NCI-H2227 treated with DMSO at 0.1 percent for 48 hours (cell line): ENCODE measurements at places on chromosomes 6 and 20.

DNA sequence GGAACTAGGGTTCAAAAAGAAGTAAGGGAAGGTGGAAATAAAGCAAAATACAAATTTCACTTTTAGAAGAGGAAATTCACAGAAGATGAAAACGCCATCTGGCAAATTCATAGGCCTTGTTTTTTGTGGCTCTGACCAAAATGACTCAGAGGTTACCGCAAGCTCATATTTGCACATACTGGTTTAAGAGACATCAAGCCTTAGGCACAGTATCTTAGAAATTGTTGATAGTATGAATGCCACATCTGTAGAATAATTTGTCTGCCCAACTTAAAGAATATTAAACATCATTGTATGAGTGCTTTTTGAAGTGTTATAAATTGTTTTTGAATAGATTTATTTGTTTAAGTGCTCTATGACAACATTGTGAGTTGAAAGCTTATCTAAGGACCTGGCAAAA is 10.6 kb downstream of the TAAR1 start:
- no peak for DNase-seq

DNA sequence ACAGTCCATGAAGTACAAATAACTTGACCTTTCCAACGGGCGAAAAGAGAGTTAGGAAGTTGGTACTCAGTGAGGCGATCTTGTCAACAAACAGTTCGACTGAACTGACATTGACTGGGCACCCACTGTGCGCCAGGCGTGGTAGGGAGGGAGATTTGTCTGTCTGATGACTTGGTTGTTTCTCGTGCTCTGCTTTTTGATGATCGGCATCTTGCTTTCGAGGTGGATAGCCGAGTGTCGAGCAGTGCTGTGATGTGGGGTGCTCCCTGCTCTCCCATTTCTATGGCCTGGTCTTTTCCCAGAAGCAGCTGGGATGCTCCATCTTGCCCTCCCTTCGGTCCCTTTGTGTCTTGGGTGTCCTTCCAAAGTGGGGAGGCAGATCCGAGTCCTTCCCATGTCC is 30.4 kb downstream of the RPP40 start:
- DNase-seq: no peak

GRCh38 chr6:138258991-138259390 is 40.7 kb upstream of the PBOV1 start:
- no peak for DNase-seq

DNA sequence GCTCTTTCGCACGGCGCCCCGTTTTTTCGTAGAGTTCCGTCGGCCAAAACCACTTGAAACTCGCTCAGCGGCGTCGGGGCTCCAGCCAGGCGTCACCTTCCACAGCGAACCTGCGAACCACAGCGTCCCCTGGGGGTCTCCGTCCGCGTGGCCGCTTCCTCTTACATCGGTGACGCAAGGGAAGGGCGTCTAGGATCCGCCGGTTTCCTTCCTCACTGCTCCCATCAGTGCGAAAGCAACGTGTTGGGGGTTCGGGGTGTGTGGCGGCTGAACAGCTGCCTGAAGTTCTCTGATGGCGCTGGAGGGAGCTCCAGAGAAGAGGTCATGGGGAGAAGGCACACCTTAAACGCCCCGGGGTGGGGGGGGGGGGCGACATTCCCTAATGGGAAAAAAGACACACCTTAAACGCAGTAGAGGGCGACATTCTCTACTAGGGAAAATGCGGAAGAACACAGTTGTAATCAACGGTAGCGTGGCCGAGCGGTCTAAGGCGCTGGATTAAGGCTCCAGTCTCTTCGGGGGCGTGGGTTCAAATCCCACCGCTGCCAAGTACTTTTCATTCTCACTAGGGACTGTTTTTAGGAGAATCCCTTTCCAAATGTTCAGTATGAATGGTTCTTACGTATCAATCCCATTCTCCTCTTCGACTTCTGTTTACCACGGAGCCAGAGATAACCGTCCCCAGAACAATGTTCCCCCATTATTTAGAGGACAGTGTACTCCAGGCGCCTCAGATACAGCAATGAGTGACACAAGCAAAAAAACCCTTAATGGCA is 16.4 kb downstream of the ZNF311 start:
- no peak for DNase-seq

GRCh38 chr20:4130404-4131189 is 115.2 kb upstream of the RNF24 start:
- DNase-seq: no peak

DNA sequence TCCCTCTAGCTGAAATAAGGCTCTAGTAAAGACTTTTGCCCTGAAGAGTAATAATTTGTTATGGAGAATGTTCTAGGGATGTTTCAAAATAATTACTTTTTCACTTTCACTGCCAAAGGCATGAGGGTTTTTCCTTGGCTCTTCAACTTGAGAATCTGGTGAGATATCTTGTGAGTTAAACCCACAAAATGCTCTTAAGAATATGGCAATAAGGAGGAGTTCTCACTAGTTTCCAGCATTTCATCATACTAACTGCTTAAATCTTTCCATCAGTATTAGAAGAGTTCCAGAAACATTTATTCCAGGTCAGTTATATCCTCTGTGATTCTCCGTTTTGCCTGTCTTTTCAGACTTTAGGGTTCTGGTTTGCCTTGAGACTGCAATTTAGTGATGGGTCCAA is 785.6 kb upstream of the GJE1 start:
- no peak for DNase-seq

DNA sequence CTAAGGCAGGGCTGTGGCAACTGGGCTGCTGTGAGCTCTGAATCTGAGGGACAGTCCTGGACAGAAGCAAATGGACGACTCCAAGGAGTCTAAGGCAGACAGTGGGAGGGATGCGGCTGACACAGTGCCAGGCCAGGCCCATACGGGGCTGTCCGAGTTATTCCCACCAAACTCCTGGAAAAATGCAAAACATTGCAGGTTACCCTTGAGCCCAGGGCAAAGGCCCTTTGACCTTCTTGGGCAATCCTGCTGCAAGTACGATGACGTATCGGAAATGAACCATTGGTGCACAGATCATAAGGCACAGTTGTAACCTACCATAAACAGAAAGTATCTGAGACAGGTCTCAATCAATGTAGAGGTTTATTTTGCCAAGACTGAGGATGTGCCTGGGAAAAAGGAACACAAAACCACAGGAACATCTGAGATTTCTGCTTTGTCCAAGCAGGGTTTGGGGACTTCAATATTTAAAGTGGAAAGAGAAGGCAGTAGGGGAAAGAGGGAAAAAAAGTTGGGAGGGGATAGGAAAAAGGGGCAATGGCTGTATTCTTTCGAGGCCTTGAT is 118.9 kb downstream of the DACT2 start:
- DNase-seq: no peak

DNA sequence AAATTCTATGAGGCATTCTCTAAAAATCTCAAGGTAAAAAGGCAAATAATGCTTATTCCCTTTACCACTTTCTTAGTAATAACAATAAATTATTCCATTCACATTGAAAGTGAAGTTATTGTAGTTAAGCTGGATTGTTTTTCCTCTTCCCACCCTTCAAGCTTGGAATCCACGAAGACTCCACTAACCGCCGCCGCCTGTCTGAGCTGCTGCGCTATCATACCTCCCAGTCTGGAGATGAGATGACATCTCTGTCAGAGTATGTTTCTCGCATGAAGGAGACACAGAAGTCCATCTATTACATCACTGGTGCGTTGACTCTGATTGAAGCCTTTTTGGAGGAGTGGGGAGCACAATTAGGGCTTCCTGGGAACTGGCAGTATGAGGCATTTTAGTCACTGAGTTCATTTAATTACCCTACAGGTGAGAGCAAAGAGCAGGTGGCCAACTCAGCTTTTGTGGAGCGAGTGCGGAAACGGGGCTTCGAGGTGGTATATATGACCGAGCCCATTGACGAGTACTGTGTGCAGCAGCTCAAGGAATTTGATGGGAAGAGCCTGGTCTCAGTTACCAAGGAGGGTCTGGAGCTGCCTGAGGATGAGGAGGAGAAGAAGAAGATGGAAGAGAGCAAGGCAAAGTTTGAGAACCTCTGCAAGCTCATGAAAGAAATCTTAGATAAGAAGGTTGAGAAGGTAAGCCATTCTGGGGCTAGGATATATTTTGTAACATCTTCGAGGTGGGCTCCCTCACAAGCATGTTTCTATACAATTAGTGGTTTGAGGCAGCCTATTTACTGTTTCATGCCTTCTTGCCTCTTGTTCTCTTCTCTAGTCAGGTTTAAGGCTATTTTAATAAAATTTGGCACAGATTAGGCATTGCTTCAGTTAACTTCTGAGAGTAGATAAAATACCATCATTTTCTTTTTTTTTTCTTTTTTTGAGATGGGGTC is 4.9 kb downstream of the HSP90AB1 start:
- no peak for DNase-seq

GRCh38 chr20:47356220-47356525 is 326 bp downstream of the ZMYND8 start:
- DNase-seq: no peak

- DNase-seq: no peak
Observed at GRCh38 chr6:136677822-136678221, 114.5 kb downstream of the MAP3K5 start.

GRCh38 chr6:151451950-151452749 is at the start of gene RMND1:
Gene RMND1, minus strand, starts transcription at chr6:151452126. Its CDS starts 6,315 bp downstream, at chr6:151445811.
- peak; percentile 97 for DNase-seq

GRCh38 chr20:19745106-19745505 is 13.0 kb upstream of the RIN2 start:
- no peak for DNase-seq

- DNase-seq: no peak
Observed at GRCh38 chr20:19996222-19996621, 20.9 kb upstream of the NAA20 start.

- no peak for DNase-seq
Observed at GRCh38 chr20:44456611-44457010, 19.1 kb upstream of the TTPAL start.

DNA sequence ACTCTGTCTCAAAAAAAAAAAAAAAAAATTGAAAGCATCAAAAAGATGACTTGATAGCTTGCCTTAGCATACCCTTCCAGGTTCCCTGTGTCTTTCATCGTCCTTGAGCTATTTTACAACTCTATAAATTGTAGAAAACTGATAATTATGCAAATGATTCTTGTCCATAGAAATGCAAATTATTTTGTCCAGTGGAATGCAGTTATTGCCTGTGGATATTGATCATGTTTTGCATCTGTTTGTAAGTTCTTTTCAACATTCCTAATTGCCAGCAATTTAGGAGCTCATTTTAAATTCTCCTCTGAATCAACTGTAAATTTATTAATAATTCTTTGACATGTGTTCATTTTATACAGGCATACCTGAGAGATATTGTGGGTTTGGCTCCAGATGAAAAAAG is 7.1 kb upstream of the ATP9A start:
- no peak for DNase-seq

DNA sequence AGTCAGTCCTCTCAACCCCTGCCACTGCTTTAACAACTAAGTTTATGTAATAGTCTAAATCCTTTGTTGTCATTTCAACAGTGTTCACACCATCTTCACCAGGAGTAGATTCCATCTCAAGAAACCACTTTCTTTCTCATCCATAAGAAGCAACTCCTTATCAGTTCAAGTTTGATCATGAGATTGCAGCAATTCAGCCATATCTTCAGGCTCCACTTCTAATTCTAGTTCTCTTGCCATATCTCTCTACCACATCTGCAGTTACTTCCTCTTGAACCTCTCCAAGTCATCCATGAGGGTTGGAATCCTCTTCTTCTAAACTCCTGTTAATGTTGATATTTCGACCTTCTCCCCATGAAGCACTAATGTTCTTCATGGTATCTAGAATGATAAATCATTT is 57.9 kb upstream of the FOXO3 start:
- DNase-seq: no peak

DNA sequence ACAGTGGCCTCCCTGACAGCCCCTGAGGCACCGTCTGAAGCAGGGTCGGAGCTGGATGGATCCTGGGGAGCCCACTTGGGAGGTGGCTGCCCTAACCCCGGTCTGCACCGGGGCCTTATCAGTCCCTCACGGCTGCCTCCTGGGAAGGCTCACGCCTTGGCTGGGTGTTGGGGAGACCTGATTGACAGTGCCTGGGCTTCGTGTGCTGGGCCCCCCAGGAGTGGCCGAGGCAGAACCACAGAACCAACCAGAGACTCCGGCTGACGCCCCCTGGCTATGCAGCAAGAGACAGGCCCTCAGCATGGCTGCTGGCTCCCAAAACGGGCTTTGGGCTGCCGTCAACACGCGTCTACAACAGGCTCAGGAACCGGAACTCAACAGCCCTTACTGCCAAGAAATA is 219.6 kb downstream of the TAF4 start:
- no peak for DNase-seq

- DNase-seq: no peak
Observed at GRCh38 chr6:87590990-87591389, 1.1 kb downstream of the ORC3 start.

DNA sequence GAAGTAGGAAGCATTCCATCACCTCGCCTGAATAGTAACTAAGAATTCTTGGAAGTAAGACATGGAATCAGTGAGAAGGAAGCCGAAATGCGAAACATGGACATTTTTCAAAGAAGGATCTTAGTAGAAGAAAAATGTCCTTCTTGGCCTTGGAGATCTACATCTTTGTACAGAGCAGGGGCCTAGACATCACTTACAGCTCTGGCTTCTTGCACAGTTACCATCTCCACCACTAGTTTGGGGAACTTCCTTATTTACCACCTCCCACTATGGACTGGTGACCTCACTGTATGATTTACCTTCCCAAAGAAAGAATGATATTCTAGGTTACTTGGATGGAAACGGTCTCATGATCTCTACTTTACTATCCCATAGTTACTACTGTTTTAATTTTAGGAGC is 15.7 kb downstream of the CASS4 start:
- DNase-seq: no peak

- no peak for DNase-seq
Observed at GRCh38 chr6:127120023-127120786, 1.7 kb downstream of the RSPO3 start.

DNA sequence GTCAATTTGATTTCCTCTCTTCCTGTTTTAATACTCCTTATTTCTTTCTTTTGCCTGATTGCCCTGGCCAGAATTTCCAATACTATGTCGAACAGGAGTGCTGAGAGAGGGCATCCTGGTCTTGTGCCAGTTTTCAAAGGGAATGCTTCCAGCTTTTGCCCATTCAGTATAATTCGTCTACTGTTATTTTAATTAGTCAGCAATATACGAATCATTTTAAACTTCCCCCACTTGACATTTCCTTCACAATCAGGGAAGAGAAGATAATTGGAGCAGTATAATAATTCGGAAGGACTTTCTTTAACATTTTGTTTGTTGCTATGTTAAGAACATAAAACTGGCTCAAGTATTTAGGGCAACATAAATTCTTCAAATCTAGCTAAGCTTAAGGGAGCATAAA is 860.3 kb upstream of the SLC35B3 start:
- no peak for DNase-seq

- no peak for DNase-seq
Observed at GRCh38 chr6:161242779-161243693, 30.8 kb downstream of the AGPAT4 start.
